ENCODE measurements at places on chromosomes 2 and 18.
A peak's percentile ranks its signal among the peaks of the same experiment; 100 is the strongest.

- DNase-seq: no peak
Measured at GRCh38 chr18:12906119-12906518, 22.1 kb upstream of the PTPN2 start.

DNA sequence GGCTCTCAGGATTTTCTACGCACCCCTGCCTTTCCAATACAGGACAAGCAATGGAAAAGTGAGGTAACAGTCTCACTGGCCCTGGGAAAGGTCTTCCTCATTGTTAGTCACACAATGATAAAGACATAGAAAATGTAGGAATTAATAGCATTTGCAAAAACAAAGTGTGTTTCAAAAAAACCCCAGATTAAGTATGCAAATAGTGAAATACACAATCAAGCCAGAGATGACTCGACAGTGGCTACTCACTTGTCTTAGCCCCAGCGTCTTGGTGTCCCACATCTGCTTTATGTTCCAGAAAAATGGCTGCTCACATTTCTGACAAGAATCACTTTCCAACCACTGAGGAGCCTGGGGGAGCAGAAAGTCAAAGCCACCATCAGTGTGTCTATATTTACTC lies 47.0 kb upstream of the AP1S3 start:
- peak; percentile 28 for DNase-seq

- DNase-seq: peak; percentile 19
Measured at GRCh38 chr2:74513605-74514367, 464 bp upstream of the TLX2 start.

GRCh38 chr2:134611316-134611715 lies 107.5 kb downstream of the TMEM163 start:
- DNase-seq: no peak

- no peak for DNase-seq
Measured at GRCh38 chr18:79614211-79614955, 65.2 kb upstream of the CTDP1 start.

DNA sequence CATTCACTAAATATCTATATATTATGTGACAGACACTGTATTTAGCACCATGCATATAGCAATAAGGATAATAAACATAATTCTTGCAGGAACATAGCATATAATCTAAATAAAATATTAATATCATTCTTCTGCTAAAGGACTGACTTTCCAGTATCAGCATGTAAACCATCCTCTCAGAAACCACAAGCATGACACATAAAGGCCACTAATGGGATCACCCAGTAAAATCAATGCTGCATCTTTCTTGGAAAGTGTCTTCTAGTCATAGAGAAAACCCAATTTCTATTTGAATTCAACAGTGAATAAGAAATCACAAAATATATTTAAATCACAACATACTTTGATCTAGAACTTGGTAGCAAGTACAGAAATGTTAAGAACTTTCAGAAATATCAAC lies 5.8 kb upstream of the LRP1B start:
- DNase-seq: no peak

DNA sequence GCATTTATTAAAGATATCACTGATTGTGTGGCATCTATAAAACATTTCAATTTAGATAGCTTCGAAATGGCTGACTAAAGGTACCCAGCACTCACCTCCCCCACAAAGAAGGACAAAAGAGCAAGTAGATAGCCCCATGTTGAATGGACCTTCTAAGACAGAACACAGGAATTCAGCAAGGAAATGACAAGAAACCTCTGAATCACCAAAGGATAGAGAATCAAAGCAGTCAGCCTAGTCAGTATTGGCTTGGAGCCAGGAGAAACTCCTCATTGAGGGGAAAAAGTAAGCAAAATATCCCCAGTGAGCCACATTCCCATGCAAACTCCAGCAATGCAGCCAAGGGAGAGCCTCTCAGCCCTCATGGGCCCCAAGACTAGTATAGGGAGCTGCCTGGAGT lies 113.7 kb downstream of the BARD1 start:
- DNase-seq: no peak

DNA sequence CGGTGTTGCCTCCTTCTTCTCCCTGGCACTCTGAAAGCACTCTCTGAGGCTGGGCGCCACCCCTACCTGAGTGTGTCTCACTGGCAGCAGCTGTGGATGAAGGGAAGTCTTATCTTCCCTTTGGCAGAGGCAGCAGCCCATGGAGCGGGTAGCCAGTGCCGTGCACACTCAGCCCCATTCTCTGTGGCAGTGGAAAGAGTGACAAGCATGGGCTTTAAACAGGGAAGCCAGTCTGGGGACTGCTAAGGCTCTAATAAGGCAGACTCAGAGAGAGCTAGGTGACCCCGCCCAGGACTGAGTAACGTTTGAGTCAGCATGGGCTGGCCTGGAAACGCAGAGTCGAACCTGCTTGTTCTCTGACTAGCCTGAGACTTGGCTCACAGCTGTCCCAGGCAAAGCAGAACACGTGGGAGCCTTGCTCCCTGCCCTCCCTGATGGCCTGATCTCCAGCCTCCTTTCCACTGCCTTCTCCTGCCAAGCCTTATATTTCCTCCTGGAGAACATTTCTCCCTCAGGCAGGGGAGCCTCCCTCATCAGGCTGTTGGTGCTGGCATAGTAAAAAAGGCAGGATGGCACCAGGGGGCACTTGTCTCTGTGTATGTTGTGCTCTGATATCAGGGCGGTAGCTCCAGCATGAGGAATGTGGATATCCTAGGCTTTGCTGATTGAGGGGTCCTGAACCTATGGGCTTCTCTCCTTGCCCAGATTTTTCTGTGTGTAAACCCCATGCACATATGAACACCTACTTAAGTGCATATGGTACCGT lies 93.9 kb upstream of the LGALSL start:
- DNase-seq: peak; percentile 90

DNA sequence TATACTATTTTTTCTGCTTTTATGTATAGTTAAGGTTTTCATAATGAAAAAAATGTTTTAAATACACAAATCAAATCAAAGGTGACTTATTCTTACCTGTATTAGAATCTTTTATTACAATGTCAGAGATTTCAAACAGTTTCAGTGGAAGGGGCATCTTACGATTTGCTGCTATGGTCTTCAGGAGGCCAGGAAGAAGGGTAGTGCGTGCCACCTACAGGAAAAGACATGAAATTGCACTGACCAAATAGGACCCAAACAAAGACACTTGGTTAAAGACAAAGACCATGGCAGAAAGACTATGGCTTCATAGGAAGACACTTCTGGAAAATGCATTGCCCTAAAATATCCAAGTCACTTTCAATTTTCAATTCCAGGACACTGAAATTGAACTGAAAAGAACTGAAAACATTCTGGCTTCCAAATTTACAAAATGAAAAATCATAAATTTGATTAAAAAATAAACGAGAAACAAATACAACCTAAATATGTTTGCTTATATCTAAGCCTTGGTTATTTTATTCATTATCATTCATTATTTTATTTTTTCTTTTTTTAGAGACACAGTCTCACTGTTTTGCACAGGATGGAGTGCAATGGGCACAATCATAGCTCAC lies 42.1 kb downstream of the FARSB start:
- DNase-seq: peak; percentile 68

- DNase-seq: no peak
Measured at GRCh38 chr2:221655300-221655699, 83.2 kb upstream of the EPHA4 start.

GRCh38 chr18:45761512-45762114 lies 37.6 kb downstream of the SLC14A1 start:
- no peak for DNase-seq

DNA sequence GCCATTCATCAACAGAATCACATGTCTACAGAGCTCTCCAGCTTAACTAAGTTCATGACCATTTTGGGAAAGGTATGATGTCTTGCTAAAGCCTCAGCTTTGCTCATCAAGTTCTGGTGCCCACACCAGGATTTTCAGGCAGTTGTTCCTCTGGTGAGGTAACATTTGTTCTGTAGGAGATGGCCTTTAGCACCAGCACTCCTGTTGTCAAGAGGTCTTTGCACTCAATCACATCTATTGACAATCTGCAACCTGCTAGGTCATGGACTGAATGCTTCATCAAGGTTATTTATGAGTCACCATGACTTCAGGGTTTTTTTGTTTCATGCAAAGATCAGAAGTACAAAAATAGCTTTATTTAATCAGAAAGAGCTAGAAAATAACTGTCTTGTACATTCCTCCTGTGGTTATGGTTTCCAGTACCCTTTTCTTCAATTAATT lies 36.6 kb upstream of the VIT start:
- DNase-seq: no peak

DNA sequence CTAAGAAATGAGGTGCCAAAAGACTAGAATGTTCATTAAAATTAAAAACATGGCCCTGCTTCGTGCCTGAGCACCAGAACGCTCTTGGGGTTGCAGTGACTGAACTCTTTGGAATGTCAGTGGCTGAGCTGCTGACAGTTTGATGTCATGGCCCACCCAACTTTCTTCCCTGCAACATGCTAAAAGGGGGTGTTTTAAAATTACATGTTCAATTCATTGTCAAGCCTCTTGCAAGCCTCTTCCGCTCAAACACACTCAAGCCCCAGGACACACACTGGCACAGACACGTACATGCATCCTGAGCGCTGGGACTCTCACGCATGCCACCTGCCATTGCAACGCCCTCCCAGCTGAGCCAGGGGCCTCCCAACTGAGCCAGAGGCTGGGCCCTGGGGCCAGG lies 12.6 kb downstream of the RUFY4 start:
- DNase-seq: peak; percentile 91

DNA sequence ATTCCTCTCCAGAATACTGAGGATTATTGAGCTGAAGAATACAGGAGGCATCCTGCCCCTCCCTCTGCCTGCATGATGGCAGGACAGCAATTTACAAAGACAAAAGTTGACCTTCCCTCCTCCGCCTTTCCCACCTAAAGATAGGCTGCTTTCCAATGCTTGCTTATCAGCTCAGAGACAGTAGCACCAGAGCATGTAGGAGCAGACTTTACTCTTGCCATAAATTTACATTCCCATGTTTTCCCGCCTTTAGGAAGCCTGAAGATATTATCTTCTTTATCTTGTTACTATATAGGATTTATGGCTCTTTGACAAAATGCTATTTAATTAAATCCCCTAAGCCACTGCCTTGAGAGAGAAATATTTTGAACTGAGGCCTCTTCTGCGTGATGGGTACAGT lies 135.6 kb upstream of the HNMT start:
- no peak for DNase-seq

DNA sequence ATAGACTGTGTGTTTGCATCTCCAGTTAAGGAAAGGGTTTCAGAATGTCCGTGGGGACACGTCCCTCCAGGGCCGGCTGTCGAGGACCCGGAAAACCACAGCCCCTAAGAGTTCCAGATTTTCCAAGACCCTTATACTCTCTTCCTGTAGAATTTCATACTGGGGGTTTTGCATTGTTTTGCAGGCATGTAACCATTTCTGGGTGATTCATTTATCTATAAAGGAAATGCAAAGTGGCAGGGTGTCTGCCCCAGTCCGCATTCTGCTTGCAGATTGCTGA lies 8.5 kb downstream of the SP9 start:
- no peak for DNase-seq

GRCh38 chr2:23235292-23235691 lies 149.7 kb upstream of the KLHL29 start:
- DNase-seq: peak; percentile 81
